ENCODE measurements at places on chromosomes 5 and 9.

DNA sequence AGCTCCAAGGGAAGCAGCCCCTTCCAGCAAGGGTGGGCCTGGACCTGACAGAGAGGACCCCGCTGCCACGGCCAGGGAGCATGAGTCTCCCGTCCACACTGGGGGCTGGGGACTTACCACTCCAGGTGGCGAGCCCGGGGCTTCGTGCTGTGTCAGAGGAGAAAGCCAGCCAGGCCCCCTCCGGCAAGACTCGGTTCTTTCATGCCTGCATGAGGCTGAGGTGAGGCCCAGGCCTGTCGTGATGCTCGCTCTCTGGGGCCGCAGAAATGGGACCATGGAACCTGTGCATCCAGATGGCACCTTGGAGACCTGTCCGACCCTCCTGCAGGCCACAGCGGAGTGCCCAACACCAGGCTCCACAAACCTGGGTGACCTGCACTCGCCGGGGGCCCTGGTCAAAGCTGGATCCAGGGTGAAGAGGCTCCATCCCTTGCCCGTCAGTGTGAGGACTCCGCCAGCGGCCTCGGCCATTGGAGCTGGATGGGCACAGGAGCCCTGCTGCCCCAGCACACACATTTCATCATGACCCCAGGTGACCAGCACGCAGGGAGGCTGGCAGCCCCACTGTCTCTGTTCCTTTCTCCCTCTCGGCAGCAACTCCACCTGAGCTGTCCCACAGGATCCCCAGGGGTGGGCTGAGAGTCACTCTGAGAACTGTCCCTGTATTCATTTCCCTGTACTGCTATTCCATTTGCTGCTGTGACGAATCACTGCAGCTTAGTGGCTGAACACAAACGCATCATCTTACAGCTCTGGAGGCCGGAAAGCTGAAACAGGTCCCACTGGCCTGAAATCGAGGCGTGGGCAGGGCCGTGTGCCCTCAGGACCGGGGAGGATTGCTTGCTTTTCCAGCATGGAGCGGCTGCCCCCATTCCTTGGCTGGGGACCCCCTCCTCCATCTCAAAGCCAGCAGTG lies 24.4 kb downstream of the SLC6A18 start:
- DNase-seq: no peak

GRCh38 chr9:87148331-87149104 lies 201.2 kb upstream of the GAS1 start:
- no peak for DNase-seq

DNA sequence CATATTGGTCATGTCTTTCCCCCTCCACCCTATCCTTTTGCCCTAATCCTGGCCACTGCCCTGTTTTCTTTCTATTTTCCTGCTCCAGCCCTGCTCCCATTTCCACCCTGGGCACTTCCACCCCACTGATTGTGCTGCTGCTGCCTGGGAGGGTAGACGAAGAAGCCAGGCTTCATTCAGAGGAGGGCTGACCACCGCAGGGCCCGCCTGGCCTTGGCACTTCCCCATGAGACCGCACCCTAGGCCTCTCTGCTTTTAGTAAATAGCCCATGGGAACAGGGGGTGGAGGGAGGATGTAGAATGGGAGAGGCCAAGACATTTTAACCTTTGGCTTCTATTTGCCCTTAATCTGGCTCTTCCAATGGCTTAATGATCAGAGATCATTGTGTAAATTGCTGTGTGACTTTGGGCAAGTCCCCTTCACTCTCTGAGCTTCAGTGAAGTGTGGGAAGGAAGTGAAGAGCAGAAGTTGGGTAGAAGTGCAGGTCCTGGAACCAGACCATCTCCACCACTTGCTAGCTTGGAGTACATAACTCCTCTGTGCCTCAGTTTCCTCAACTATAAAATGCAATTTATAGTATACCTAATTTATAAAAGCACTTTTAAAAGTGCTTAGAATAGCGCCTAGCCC lies 13.6 kb upstream of the GPX3 start:
- no peak for DNase-seq

- DNase-seq: no peak
These were observed 142.3 kb upstream of the TLX3 start for GRCh38 chr5:171166766-171167165.

GRCh38 chr5:32828492-32828891 lies 117.4 kb downstream of the NPR3 start:
- DNase-seq: no peak

DNA sequence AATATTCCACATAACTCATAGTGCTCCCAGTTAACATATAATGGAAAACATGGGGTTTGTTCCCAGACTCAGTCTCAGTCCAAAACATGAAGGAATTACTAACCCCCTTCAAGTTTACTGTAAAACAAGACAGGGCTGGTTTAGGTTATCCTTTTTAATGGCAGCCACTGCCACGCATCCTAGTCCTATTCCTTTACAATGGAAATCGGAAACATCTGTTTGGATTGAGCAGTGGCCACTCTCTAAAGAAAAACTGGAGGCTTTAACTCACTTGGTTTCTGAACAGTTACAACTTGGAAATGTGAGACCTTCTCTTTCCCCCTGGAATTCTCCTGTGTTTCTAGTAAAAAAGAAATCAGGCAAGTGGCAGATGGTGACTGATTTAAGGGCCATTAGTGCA lies 609.9 kb upstream of the ACO1 start:
- no peak for DNase-seq

- no peak for DNase-seq
These were observed 44.2 kb downstream of the SARDH start for GRCh38 chr9:133693703-133694529.

DNA sequence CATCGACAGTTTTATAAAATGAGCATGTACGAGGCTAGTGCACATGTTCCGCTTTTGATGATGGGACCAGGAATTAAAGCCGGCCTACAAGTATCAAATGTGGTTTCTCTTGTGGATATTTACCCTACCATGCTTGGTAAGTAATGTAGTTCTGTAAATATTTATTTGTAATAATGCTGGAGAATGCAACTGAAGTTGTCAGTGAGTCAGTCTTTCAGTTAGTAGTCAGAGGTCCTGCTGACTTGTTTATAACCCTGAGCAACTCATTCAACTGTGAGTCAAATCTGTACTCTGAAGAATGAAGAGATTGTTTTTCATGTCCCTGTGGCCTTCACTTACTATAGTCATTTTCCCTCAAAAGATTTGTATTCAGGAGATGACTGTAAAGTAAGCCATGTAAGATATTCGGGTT lies 28.4 kb upstream of the GPR150 start:
- DNase-seq: no peak

Data from GM12892 (cell line).